Activated CD8-positive, alpha-beta memory T cell treated with anti-CD3 and anti-CD28 coated beads for 48 hours (primary cell): ENCODE measurements at places on chromosomes 2 and 18.

DNA sequence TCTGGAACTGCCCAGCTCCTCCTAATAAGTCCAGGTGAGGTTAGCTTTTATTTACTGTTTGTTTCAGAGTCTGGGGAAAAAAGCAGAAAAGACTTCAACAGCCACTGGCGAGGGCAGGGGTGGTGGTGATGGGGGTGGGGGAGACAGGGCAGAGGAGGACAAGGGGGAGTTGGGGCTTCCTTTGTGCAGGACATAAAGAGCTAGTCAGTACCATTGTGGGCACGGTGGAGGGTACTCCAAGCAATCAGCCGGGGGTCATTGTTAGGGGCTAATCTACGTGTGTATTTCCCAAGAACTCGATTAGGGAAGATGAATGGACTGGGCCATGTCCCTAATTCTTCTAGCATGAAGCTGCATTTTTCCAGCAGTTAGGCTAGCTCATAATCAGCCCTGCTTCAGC lies 2.8 kb upstream of the RAX start:
- no peak for DNase-seq

DNA sequence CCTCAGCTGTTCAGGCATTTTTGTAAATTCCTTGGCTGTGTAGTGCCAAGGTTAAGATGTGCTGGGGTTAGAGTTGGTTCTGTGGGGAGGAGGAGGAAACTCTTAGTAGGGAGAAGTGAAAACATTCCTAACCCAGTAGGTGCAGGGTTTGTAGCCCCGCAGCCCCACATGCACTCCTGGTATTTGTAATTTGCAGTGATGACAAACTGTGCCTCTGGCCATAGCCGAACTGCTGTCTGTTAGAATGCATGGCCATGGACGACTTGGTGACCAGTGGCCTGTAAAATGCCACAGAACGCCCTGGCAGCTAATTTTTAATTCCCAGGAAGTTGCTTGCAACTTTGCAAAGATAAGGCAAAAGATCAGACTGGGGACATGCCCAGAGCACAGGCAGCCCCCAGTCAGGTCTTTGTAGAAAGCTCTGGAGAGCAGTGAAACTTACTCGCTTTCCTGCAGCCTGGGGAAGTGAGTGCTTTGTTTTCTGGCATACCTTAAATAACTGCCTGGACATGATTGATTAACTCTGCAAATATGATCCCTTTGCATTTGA lies 38.4 kb downstream of the LYPD6B start:
- DNase-seq, result no peak

DNA sequence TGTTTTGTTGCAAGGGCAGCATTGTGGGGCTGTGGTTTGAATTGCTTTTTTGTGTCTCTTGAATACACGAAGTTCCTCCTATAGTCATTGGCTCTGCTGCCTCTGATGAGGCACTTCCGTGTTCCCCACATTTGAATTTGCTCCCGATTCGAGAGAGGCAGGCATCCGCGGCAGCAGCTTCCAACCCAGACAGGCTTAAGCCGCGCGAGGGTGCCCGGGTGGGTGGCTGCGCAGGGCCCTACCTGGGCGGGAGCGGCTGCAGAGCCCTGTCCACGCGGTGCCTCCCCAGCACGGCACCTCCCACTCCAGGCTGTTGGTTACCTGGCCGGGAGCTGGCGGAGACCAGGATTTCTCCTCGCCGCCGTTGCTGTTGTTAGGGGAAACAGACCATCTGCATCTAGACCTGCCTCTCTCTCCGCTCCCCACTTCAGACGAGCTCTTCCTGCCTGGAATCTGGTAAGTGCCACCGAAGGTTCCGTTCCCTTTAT lies 151.3 kb downstream of the NEDD4L start:
- DNase-seq, result no peak

GRCh38 chr18:76503649-76504386 lies 8.8 kb upstream of the ZNF516 start:
- DNase-seq, result no peak

DNA sequence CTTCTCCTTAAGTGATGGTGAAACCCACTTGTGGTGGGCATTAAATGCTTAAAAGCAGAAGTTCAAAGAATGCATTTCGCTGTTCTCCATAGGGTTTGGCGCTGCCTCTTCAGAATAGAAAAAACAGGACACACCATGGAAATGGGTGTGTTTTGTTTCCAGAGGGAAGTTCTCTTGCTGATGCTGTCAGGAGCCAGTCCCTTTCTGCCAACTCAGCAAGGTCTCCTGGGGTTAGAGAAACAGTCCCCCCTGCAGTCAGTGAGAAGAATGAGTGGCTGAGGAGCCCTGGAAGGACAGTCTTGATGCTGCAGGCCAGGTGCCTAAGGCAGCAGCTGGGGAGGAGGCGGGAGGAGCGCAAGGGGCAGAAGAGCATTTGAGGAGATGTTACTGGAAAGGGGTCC lies 37.8 kb upstream of the ASAP2 start:
- DNase-seq, result no peak

- DNase-seq, result no peak
Measured at GRCh38 chr18:24428709-24429108, 2.2 kb downstream of the IMPACT start.

DNA sequence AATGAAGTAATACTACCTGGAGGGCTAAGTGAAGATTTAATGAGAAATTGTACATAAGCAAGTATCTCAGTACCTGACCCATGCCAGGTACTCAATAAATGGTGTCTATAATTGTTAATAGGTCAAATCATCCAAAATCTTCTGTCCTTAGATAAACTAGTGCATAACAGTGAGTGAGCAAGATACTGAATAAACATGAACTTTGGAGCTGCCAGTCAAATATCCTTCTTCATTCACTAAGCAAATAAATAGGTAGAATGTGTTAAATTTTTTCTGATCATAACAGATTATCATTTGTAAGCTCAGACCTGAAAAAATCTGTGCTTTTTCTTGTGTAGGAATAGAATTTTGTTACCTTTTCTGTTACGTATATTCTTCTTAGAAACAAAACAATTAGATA lies 39.6 kb downstream of the RAB3GAP1 start:
- DNase-seq, result no peak

DNA sequence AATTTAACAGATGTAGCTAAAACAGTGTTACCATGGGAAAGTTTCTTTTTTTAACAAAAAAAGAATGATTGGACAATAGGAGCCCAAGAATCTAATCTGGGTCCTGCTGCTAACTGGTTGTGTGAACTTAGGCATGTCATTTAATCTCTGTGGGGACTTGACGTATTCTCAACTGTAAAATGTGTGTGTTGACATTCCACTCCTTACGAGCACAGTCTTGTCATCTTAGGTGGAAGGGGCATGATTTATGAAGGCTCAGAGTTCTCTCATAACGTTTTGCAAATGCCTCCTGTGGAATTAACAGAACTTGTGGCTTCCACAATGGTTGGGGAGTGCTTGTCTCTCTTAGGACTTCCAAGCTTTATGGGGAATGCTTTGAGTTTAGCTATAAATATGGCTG lies 125.9 kb upstream of the SATB2 start:
- no peak for DNase-seq

DNA sequence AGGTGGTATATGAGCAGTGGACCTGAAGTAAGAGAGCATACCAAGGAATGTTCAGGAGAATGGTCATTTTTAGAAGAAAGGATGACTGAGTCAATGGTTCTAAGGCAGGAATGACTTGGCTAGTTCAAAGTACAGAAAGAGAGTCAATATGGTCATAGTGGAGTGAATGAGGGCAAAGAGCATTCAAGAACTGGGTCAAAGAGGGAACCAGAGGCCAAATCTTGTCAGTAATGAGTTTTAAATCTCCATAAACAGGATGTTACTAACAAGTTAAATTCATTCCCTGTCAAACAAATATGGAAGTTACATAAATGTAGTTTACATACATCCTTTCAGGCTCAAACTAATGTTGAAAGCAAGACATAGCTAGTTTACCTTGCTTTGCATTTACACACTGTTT lies 16.1 kb downstream of the CALCRL start:
- no peak for DNase-seq

- no peak for DNase-seq
Measured at GRCh38 chr2:157838442-157839161, 37.5 kb downstream of the ACVR1 start.

DNA sequence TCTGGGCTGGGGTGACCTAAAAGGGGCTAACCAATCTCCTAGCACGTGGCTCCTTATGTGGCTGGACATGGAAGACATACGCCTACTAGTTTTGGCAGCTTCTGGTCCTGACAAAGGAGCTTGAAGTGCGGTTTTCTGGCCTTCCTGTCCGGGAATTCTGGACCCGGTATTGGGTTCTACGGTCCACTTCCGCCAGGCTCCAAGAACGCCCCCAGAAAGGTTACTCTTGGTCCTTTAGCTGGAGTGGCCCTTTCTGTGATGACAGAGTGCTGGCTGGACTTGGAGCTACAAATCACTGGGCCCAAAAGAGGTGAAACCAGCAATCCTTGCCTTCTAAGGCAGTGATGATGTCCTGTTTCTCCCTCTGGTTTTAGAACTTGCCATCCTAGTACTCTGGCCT lies 164.2 kb upstream of the EPAS1 start:
- DNase-seq, result no peak

DNA sequence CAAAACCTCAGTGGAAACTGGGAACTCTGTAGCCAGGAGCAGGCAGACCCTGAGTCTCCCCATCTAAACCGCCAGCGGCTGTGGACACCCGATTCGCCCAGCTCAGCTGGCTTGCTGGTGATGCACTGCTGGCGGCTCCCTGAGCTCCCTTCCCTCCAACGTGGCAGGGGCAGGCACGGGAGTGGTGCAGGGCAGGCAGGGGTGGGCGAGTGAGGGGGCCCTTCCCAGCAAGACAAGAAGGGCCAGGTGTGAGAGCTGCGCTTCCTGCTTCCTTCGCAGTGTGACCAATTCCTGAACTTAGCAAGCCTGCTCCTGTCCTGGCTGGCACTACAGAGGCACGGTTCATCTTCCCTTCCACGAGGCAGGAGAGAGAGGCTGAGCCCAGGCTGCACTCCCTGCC lies 12.3 kb upstream of the SEMA4C start:
- no peak for DNase-seq

DNA sequence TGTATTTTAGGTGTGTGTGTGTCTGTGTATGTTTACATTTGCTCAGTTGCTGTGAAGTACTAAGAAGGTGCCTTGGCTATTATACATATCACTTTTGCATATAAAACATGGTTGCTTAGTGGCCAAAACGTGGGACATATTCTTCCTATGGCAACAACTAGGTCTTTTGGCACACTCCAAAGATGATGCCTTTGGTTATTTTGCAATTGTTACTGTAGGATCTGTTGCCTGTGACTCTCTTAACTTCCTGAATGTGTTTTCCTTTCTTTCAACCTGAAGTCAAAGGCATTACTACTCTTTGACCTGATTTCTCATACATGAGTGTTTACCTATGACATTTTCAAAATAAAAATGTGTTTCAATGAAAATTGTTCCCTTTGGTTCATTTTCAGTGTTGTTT lies 160.5 kb downstream of the UBE2E3 start:
- no peak for DNase-seq

- DNase-seq, result no peak
Measured at GRCh38 chr18:3998698-3999333, 456.3 kb downstream of the DLGAP1 start.

DNA sequence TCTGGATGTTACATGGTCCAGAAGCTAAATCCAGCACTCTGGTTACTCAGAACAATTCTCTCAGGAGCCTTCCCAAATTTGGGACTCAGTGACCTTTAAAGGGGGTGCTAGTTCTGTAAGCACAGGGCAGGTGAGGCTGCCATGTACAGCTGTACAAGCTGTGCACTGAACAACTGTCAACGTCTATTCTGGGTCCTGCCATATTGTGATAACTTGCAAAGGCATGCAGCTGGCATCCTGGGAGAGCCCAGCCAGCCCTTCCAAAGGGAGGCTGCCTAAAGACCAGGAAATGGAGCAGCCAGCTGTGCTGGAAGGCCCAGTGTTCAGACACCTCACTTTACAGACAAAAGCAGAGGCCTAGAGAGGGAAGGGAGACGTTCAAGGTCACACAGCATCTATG lies 204.8 kb downstream of the KLHL29 start:
- DNase-seq, result no peak

DNA sequence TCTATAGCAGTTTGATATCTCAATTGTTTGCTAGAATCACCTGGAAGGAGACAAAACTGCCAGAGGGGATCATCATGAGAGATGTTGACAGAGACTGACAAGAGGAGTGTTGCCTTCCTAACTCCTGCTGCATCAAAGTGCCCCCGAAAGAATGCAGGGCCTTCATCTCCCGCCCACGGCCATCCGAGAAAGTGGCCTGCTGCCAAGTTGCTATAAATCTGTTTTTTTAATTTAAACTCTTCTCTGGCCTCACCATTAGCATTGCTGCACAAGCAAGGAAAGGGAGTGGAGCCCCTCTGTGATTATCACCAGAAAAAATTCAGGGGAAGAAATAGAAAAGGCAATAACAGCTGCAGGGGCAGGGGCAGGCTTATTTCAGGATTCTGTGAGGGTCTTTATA lies 238.1 kb upstream of the EPHA4 start:
- DNase-seq, result no peak

DNA sequence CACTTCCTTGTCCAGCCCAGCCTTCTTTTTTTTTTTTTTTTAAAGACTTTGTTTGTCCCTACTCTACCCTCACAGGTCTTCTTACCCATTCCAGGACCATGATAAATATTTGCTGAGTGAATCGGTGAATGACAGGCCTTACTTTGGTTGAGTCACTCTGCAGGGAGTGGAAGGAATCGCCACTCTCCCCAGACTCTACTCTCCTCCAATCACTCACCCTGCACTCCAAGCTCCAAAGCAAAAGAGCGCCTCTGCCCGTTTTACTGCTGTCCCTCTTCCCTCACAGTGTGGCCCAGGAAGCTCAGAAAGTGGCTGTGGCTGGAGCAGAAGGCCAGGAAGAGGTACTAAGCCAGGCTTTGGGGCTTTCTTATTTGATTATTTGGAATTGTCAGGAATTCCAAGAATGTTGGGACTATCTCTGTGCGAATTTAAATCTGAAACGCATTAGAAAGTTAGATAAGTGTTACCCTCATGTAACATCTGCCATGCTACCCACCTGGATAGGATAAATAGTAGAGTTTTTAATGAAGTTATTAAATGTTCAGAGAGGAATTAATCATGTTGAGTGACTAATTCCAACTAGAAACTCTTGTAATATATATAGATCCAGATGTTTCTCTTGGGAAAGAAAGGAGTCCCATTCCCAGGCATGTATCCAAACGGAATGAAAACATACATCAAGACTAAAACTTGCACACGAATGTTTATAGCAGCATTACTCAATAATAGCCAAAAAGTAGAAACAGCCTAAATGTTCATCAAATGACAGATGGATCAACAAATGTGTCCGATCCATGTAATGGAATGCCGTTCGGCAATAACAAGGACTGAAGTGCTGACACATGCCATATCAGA lies 43.0 kb upstream of the CHMP1B start:
- DNase-seq, result no peak
